Thymus (tissue), 14 donors: ENCODE measurements at places on chromosomes 5 and 9. TPM values are rescaled to one million over a fixed set of nuclear protein-coding genes. Genes with fewer than 3 reads are reported as not detected.

- no peaks in the 10 kb centered on the region for H3K27me3 ChIP-seq
- no peak overlapping the region for H3K4me3 ChIP-seq
- no peaks in the 10 kb centered on the region for H3K36me3 ChIP-seq
- no peak for DNase-seq
Observed at GRCh38 chr9:27497883-27498417, 26.1 kb upstream of the IFNK start.

Gene OLFML2A
- polyA plus RNA-seq, result 3.1 TPM

Gene QRFP
- polyA plus RNA-seq, result 0.21 TPM

Gene CHSY3
- 0.59 TPM for polyA plus RNA-seq

GRCh38 chr9:15354713-15355112, 47.7 kb upstream of the TTC39B start:
- no peaks in the 10 kb centered on the region for H3K27me3 ChIP-seq
- H3K36me3 ChIP-seq, result no peaks in the 10 kb centered on the region
- peak; percentile 74 for DNase-seq
- H3K4me3 ChIP-seq, result no peak overlapping the region

Gene CCDC112
- 5.6 TPM for polyA plus RNA-seq

Gene EMB
- polyA plus RNA-seq, result 45.0 TPM

GRCh38 chr5:158898185-158899177, 201.2 kb downstream of the EBF1 start:
- H3K4me3 ChIP-seq, result no peak overlapping the region
- no peaks in the 10 kb centered on the region for H3K36me3 ChIP-seq
- DNase-seq, result no peak
- H3K27ac ChIP-seq, result no peak overlapping the region
- H3K4me1 ChIP-seq, result no peaks in the 10 kb centered on the region
- H3K27me3 ChIP-seq, result no peaks in the 10 kb centered on the region

DNA sequence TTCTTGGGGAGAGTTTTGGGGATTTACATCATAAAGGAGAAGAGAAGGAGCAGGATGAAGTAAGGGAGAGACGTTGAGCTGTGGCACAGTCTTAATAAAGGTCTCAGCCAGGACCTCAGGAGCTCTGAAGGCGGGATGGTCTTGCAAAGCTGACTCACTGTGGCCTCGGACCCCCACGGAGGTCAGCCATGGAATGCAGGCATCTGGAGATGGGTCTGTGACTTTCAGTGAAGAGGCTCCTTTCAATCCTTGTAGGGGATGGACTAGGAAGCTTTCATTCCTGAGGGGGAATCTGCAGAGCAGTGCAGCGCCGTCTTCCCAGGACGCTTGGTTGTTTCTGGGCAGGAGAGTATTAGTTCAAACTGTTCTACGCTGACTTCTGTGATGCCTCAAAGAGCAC, 65.7 kb upstream of the BASP1 start:
- H3K27me3 ChIP-seq, result no peaks in the 10 kb centered on the region
- no peak overlapping the region for H3K4me3 ChIP-seq
- no peaks in the 10 kb centered on the region for H3K4me1 ChIP-seq
- no peak overlapping the region for H3K27ac ChIP-seq

DNA sequence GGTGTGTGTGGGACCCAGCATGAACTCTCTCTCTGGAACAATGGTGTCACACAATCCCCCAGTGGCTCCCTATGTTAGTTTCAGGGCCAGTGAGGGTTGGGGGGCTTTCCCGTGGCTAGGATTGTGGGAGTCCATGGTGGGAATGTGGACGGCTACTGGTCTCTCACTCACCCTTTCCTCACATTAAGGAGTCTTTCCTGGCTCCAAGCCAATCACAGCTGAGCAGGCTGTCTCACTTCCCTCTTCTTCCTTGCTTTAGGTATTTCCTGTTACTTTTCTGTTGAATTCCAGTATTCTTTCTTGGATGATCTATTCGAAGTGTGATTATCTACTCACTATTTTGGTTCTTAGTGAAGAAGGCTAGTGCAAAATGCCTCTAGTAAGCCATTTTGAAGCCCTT, 324.4 kb upstream of the MPDZ start:
- no peak overlapping the region for H3K27ac ChIP-seq
- H3K4me1 ChIP-seq, result no peaks in the 10 kb centered on the region
- no peak overlapping the region for H3K4me3 ChIP-seq

DNA sequence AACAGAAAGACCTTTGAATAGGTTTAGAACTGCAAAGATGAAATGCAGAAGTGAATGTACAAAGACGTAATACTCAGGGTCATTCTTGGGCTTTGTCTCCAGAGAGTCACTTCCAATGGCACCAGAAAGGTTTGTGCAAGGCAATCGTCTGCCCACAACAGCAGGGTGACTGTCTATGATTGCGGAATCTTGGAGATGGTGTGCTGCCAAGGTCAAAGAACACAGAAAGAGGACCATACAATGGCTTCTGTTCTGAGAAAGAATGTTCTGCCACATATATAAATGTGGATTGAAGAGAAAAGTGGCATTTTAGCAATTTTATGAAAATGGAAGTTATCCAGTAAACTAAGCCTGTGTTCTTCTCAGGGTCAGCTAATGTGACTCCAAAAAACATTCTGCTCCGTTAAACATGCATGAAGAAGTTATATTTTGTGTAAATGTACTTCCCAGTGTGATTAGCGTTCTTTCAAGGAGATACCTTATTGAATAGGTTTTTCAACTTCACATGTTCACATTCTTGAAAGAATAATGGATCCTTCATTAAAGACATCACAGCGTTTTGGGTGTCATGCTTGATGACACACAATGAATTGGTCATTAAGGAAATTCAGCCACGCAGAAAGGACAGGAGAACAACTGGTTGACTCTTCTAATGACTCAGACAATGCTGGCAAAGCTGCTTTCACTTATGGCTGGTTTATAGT, 73.4 kb upstream of the CDH6 start:
- H3K36me3 ChIP-seq, result no peaks in the 10 kb centered on the region
- no peaks in the 10 kb centered on the region for H3K4me1 ChIP-seq
- no peak overlapping the region for H3K4me3 ChIP-seq

DNA sequence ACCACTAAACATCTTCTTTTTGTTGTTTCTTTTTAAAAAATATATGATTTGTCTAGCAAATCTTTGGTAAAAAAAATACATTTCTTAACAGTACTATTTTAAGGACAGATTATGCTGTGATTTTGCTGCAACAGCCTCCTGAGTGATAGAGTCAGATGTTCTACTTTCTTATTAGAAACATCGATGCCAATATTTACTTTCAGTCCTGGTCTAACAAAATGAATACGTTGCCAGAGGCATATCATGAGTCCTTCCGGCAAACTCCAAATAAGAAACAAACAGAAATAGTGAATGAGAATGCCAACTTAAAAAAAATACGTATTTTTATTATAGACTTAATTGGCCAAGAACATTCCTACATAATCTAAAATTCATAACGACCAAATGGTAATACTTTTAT, 371.5 kb downstream of the ADGRV1 start:
- H3K4me1 ChIP-seq, result no peaks in the 10 kb centered on the region
- no peak overlapping the region for H3K4me3 ChIP-seq
- H3K27me3 ChIP-seq, result no peaks in the 10 kb centered on the region
- H3K36me3 ChIP-seq, result no peaks in the 10 kb centered on the region

Gene CTNND2
- 0.41 TPM for polyA plus RNA-seq

DNA sequence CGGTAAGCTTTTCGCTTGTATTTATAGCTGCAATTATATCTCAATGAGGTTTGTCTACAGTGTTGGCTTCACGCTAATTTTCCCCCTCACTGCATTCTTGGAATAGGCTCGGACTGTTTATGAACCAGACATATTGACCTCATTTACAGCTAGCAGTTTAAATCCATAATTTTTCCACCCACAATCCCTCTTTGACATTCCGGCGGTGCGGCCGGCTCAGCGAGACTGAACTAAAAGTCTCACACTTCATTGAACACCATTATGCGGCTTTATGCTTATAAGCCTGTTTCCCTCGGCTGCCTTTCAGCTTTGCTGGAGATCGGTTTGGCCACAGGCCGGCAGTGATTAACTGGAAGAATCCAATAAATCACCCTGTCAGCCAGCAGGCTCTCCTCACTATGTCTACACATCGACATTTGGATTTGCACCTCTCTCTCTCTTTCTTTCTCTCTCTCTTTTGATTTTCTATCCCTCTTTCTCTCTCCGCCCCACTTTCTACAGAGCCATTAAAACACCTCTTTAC, 315.0 kb upstream of the TLE4 start:
- H3K27ac ChIP-seq, result no peak overlapping the region
- DNase-seq, result no peak
- H3K36me3 ChIP-seq, result no peaks in the 10 kb centered on the region
- no peaks in the 10 kb centered on the region for H3K27me3 ChIP-seq

DNA sequence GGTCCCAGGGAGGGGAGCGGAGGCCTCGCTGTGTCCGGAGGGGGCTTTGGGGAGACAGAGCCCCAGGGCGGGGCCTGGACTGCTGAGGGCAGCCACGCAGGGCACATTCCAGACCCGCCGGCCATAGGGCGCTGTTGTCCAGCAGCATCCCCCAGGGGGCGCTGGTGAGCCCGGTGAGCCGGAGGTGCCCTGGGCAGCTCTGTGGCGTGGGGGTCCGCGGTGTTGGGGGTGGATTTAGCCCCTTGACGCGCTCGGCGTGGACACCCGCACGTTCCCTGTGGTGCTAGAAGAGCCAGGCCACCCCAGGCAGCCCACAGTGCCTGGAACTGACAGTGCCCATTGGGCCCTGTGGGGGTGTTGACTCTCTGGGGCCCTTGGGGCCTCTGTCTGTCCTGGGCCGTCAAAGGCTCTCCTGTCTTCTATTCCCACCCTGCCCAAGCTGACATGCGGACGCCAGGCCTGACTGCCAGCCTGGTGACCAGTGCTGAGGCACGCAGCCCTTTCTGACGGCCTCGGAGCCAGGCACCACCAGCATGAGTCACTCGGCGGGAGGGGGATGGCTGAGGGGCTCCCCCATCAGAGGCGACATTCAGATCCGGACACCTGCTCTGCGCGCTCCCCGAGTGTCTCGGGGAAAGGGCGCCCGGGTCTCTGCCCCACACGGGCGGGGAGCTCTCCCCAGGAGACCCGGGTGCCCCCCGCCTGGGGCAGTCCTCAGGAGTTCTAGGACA, 23.9 kb downstream of the TPPP start:
- no peaks in the 10 kb centered on the region for H3K36me3 ChIP-seq
- no peak overlapping the region for H3K4me3 ChIP-seq
- no peak overlapping the region for H3K27ac ChIP-seq
- H3K27me3 ChIP-seq, result peaks cover 28% of the 10 kb centered on the region

- H3K27ac ChIP-seq, result no peak overlapping the region
- no peaks in the 10 kb centered on the region for H3K4me1 ChIP-seq
- no peak for DNase-seq
- no peak overlapping the region for H3K4me3 ChIP-seq
- H3K36me3 ChIP-seq, result no peaks in the 10 kb centered on the region
Observed at GRCh38 chr5:125695996-125696655, 727.1 kb upstream of the GRAMD2B start.

Gene BTNL3
- polyA plus RNA-seq, result 0.14 TPM

DNA sequence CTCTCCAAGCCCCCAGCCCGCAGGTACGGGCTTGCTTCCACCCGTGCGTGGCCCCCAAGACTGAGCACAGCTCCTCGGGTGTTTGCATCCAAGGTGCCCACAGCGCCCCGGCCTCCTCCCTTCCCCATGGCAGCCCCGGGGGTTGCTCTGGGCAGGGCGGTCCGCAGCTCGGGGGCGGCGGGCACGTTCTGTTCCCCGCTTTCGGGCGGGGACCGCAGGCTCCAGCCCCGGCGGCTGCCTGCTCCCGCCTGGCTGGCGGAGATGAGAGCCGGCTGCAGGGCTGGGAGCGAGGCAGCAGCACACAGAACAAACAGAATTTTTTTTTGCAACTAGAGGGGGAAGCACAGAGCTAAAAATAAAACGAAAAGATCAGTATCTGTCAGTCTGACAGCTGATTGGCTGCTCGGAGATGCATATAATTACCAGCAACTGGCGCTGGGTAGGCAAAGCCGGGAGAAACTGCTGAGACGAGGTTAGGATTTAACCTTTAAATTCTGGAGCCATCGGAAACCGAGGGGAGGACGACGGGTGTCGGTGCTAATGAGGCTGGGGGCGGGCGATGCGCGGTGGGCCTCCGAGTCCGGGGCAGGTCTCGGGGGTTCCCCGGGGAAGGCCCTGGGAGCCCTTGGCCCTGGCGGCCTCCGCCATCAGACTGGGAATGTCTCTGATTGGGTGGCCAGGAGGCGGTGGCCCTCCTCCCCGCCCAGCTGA, 142.7 kb upstream of the IER5L start:
- H3K27me3 ChIP-seq, result no peaks in the 10 kb centered on the region
- no peaks in the 10 kb centered on the region for H3K36me3 ChIP-seq
- H3K4me3 ChIP-seq, result peak overlapping the region; percentile 40
- H3K4me1 ChIP-seq, result peaks cover 24% of the 10 kb centered on the region
- peak overlapping the region; percentile 79 for H3K27ac ChIP-seq
- peak; percentile 86 for DNase-seq

- no peak overlapping the region for H3K27ac ChIP-seq
- H3K4me1 ChIP-seq, result no peaks in the 10 kb centered on the region
- DNase-seq, result no peak
- no peaks in the 10 kb centered on the region for H3K27me3 ChIP-seq
- peaks cover 29% of the 10 kb centered on the region for H3K36me3 ChIP-seq
- no peak overlapping the region for H3K4me3 ChIP-seq
Observed at GRCh38 chr5:134920848-134921575, 16.1 kb downstream of the PCBD2 start.

DNA sequence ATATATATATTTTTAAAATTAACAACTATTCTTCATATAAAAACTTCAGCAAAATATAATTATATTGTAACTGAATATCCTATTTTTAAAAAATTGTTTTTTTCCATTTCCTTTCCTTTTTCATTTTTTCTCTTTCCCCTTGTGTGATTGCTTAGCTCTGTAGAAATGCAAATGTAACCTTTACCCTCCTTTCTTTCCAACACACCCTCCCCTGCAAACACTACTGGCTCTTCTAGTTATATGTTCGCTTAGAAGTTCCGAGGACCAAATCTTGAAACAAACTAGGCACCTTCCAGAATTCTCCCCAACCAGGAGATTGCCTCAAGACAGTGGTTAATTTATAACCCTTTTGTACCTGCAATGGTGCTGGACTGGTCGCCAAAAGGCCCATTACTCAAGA, 1980.0 kb upstream of the CDH6 start:
- H3K27ac ChIP-seq, result no peak overlapping the region
- DNase-seq, result no peak
- no peaks in the 10 kb centered on the region for H3K36me3 ChIP-seq
- H3K27me3 ChIP-seq, result no peaks in the 10 kb centered on the region
- H3K4me3 ChIP-seq, result no peak overlapping the region
